ENCODE measurements at places on chromosomes 2 and 18. TPM values are rescaled to one million over a fixed set of nuclear protein-coding genes. Genes with fewer than 3 reads are reported as not detected.

DNA sequence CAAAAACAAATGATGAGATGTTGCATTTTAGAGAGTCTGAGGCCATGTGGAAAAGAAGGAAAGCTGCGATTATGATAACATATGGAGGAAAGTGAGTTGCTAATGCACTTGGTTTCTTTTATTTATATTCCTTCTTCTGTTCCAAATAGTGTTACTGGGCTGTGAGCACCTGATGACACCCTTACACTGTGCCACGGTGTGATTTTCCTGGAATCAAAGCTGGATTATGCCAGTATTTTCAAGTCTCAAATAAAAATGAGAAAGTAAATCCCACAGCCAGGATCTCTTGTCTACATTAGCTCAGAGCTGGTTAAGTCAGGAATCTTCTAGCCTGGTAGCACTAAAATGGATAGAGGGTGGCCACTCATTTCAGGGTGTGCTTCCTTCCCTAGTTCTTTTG, 670.8 kb downstream of the TDRD15 start:
- H3K27me3 ChIP-seq: no peaks in the 10 kb centered on the region
- no peaks in the 10 kb centered on the region for H3K4me1 ChIP-seq

- no peaks in the 10 kb centered on the region for H3K4me1 ChIP-seq
- no peak for DNase-seq
- H3K27me3 ChIP-seq: no peaks in the 10 kb centered on the region
- no peak overlapping the region for H3K27ac ChIP-seq
- H3K4me3 ChIP-seq: no peak overlapping the region
These were observed 71.6 kb upstream of the CHRNA1 start for GRCh38 chr2:174835797-174836255.

DNA sequence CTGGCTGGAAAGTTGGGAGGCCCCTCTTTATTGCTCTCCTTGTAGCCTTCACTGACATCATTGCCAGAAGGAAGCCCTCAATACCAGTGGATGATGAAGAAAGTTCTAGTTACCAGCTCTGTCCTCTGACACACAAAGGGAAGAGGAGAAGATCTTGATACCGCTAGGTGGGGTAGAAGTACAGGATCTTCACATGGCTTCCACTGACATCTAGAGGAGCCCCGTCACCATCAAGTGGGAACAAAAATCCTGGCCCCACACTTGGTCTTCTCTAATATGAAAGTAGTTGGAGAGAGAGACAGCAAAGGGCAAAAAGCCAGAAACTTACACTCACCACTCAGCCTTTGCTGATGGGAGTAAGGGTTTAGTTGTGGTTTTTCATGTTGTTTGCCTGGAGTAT, 12.4 kb downstream of the XIRP2 start:
- H3K27ac ChIP-seq: no peak overlapping the region
- DNase-seq: no peak
- no peaks in the 10 kb centered on the region for H3K27me3 ChIP-seq
- no peaks in the 10 kb centered on the region for H3K4me1 ChIP-seq
- no peak overlapping the region for H3K4me3 ChIP-seq

SNORC gene
- 2.0 TPM for total RNA-seq

PAX8 gene
- total RNA-seq: 5.6 TPM

GRCh38 chr2:70041663-70042062, 45.6 kb upstream of the PCBP1 start:
- no peak for DNase-seq
- H3K36me3 ChIP-seq: no peaks in the 10 kb centered on the region
- H3K27ac ChIP-seq: no peak overlapping the region
- H3K4me1 ChIP-seq: no peaks in the 10 kb centered on the region
- no peaks in the 10 kb centered on the region for H3K27me3 ChIP-seq

GRCh38 chr18:73976433-73976832, 171.2 kb downstream of the FBXO15 start:
- H3K27me3 ChIP-seq: no peaks in the 10 kb centered on the region
- no peak overlapping the region for H3K27ac ChIP-seq
- H3K36me3 ChIP-seq: no peaks in the 10 kb centered on the region
- H3K4me3 ChIP-seq: no peak overlapping the region
- no peaks in the 10 kb centered on the region for H3K4me1 ChIP-seq

GRCh38 chr18:76647322-76647721, 152.3 kb upstream of the ZNF516 start:
- no peaks in the 10 kb centered on the region for H3K4me1 ChIP-seq
- H3K27me3 ChIP-seq: no peaks in the 10 kb centered on the region
- no peak for DNase-seq
- H3K36me3 ChIP-seq: no peaks in the 10 kb centered on the region
- H3K4me3 ChIP-seq: no peak overlapping the region
- H3K27ac ChIP-seq: no peak overlapping the region

DNA sequence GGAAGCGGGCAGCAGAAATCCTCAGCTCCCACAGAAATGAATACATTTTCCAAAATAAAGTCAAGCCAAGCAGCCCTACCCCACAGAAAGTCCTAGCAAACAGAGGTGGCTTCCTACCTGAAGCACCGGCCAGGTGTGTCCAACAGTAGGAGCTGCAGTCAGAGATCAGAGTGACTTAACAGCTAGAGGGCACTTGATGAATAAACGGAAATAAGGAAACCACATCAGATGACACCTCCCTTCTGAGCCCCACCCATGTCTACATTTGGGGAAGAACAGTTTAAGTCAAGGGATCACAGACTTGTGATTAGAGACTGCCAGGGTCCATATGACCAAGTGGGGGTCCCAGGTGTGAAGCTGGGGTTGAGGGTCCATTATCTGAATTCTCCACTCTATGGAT, at the start of gene CXCR1:
Gene CXCR1, minus strand, starts transcription at position 172 of the 400 bp plus-strand sequence. CDS start 1,751 bp downstream, outside the sequence.
- DNase-seq: no peak
- no peaks in the 10 kb centered on the region for H3K4me1 ChIP-seq
- no peaks in the 10 kb centered on the region for H3K27me3 ChIP-seq
- no peak within 1 kb of the TSS for H3K4me3 ChIP-seq
- no peaks in the 10 kb centered on the region for H3K36me3 ChIP-seq

DNA sequence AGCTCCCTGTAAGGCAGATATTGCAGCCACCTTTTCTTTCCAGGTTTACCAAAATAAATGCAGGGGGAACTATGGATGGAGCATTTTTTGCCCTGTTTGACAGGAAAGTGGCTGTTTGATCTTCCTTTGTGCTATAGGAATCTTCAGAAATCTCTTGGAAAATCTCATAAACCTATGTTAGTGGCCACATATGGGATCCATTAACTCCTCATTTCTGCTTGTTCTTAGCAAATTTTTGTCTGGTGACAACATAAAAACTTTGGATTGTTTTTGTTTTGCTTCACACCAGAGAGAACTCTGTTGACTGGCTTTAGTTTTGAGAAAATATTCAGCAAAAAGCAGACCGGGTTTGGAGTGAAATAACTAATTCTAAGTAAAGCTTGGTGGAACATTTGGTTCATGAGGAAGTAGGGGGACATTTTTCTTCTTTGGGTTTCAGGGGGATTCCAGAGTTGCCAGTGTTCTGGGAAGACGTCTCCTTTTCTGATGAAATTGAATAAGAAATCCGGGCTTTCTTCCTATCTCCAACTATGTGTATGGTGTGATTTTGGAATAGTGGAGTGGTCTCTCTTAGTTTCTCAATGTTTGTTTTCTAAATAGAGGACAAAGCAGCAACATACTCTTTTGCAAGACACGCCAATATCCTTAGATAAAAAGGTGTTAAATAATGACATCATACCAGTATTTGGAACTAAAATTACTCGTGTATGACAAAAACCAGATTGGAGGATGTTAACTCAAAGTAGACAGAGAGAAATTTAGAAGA, 174.4 kb downstream of the ICOS start:
- peak overlapping the region; percentile 83 for H3K27ac ChIP-seq
- no peaks in the 10 kb centered on the region for H3K36me3 ChIP-seq
- no peak for DNase-seq
- no peak overlapping the region for H3K4me3 ChIP-seq
- peaks cover 8% of the 10 kb centered on the region for H3K4me1 ChIP-seq

- no peaks in the 10 kb centered on the region for H3K36me3 ChIP-seq
- no peak overlapping the region for H3K27ac ChIP-seq
- no peaks in the 10 kb centered on the region for H3K4me1 ChIP-seq
- no peak for DNase-seq
These were observed 64.9 kb downstream of the ACTR2 start for GRCh38 chr2:65292461-65293011.

- no peak overlapping the region for H3K27ac ChIP-seq
- H3K27me3 ChIP-seq: no peaks in the 10 kb centered on the region
- no peaks in the 10 kb centered on the region for H3K4me1 ChIP-seq
These were observed 359.3 kb downstream of the CMPK2 start for GRCh38 chr2:6506361-6506794.

GRCh38 chr18:21557607-21558253, 42.8 kb downstream of the ESCO1 start:
- H3K27ac ChIP-seq: no peak overlapping the region
- DNase-seq: peak; percentile 40
- H3K36me3 ChIP-seq: no peaks in the 10 kb centered on the region

DNA sequence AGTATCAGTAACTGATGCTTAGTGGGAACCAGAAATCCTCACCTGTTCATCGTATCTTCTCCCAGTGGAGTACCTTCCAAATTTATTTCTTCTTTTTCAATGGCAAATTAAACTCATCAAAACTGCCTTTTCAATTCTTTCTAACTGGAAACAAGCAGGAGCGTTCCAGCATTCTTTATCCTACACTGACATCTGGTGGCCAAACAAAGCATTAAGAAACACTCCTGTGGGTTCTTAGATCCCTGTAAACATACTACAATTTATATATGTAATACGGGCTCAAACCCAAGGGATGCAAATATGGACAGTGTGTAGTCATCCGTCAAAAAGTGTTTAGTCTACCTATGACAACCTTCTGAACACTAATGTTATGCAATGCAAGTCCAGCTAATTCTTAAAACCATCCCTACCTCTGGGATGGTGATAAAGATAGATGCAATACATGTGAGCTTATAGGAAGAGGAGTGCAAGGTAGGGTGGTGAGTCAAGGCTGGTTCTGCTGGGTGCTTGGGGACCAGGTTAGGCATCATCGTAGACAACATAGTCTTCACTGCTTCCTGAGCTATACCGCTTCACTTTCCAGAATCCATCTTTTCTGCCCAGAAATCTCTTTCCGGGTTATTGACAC, 375.0 kb downstream of the CTNNA2 start:
- DNase-seq: no peak
- H3K36me3 ChIP-seq: no peaks in the 10 kb centered on the region
- H3K27me3 ChIP-seq: no peaks in the 10 kb centered on the region

Measured in uterus (tissue), 4 donors.